ENCODE measurements at places on chromosomes 7 and 10.

DNA sequence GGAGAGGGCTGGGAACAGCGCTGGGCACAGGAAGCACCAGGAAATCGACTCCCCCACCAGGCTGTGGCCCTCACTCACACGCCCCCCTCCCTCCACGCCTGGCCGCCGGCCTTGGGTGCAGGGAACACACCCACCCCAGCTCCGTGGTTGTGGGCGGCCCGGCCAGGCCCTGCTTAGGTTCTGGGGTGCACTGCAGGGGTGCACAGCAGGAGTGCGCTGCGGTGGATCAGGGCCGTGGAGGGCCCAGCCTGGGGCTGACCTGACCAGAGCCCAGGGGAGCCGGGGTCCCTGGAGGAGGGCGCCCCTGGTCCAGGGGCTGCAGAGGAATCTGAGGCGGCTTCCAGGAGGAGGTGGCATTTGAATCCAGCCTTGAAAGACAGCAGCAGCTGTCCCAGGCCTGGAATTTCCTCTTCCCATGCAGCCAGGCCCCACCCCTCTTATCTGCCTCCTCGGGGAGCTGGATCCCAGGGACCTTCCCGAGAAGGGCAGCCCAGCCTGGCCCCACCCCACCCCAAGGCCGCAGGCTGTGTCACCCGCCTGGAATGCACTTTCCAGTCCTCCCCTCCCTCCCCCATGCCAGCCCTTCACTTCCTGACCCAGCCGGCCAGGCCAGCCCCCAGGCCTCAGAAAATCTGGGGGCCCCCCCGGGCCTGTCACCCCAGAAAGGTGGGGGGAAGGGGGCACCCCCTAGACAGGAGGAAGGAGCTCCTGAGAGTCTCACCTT is 18.4 kb upstream of the PDGFA start:
- DNase-seq: no peak

DNA sequence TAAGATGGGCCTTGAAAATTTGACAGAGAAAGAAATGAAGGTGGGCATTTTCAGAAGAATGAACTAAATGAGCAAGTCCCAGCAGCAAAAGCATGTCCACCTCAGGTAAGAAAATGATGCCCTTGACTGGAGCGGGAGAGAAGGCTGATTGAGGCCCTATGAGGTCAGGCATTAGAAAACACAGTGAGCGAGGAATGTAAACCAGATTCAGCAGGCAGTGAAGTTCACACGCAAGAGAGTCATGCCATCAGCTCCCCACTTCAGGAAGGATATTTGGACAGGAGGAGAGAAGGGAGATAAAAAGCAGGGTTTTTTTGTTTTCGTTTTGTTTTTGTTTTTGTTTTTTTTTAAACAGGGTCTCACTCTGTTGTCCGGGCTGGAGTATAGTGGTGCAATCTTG is 166.4 kb downstream of the PPP1R17 start:
- no peak for DNase-seq

DNA sequence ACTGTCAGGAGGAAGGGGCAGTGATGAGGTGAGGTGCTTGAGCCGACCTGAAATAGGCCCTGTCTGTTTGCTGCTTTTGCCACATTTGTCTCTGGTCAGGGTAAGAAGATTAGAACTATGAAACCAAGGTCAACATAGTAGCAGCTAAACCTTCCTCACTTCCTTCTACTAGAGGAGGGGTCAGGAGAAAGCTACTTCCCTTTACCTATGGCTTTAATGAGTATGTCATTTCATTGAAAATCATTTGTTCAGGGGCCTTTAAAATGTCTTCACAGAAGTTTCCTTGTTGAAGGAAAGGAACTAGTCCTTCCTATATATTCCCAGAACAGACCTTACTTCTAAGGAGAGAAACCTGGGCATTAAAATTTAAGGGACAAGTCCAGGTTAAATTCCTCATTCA is 19.0 kb downstream of the HYAL4 start:
- no peak for DNase-seq

DNA sequence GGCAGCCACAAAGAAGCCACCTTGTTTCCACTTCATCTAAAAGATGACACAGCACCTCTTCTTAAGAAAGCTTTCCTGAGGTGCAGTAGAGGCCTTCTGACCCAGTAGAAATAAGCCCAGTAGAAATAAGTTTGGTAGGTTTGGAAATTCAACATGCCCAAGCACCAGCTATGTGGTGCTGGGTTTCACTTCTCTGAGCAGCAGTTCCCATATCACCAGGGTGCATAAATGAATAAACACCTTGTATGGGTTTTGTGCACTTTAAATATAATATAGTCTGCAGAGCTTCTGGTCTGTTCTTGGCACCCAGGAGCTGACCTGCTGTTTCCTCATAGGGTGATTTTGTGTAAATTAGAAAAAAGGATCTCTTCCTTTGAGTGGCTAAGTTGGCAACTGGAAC is 492.4 kb upstream of the SORCS1 start:
- DNase-seq: no peak

- no peak for DNase-seq
These were observed 8.9 kb downstream of the COBL start for GRCh38 chr7:51307651-51308210.

GRCh38 chr10:100350914-100351485 is 4.0 kb downstream of the SCD start:
- no peak for DNase-seq

DNA sequence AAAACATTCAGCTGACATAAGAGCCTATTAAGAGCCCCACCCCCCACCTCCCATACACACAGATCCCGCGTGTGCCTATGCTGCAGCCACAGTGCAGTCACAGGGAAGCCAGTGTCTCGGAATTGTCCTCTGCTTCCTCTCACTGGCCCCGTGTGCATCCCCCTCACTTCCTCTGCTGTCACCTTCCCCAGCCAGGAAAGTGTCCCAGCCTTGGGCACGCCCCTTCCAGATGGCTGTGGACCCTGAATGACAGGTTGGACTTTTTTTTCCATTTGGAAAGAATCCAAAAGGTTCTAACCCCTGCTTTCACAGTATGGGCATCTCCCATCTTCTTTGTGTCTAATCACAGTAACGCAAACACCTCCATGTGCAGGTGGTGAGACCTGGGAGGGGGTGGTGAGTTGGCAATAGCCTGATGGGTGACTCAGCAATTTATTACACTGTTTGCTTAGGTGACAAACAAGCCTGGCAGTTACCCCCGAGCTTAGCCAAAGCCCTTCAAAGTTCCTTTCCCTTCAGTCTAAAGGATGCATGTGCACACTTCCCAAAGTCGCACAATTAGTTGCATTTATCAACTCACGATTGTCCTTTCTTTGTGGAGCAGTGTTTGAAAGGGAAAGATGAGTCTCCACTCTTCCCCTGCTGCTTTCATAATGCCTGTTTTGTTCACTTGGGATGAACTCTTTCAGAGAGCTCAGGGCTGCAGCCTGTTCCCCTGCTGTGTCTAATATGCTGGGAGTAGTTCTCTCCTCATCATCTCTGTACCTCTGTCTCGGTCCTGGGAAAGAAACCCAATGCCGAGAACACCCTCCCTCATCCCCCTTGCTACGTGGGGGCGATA is 67.5 kb upstream of the EFCAB10 start:
- DNase-seq: no peak

- DNase-seq: no peak
These were observed 96.9 kb downstream of the HIPK2 start for GRCh38 chr7:139680676-139681462.

DNA sequence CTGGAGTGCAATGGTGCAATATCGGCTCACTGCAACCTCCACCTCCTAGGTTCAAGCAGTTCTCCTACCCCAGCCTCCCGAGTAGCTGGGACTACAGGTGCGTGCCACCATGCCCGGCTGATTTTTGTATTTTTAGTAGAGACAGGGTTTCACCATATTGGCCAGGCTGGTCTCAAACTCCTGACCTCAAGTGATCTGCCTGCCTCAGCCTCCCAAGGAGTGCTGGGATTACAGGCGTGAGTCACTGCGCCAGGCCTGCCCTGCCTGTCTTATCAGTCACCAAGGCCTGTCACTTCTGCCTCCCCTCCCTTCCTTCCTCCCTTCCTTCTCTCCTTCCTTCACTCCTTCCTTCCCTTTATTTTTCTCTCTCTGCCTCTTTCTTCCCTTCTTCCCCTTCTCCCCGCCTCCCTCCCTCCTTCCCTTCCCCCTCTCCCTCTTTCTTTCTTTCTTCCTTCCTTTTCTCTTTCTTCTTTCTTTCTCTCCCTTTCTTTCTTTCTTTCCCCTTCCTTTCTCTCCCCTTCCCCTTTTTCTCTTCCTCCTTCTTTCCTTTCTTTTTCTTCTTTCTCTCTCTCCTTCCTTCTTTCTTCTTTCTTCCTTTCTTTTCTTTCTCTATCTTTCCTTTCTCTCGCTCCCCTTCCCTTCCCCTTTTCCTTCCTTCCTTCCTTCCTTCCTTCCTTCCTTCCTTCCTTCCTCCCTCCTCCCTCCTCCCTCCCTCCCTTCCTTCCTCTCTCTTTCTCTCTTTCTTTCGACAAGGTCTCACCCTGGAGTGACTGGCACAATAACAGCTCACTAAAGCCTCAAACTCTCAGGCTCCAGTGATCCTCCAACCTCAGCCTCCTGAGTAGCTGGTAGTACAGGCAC is 3.1 kb upstream of the ST7 start:
- DNase-seq: no peak
